ENCODE measurements at places on chromosomes 16 and 17.

- DNase-seq, result no peak
Measured at GRCh38 chr17:66403846-66404556, 101.6 kb downstream of the PRKCA start.

DNA sequence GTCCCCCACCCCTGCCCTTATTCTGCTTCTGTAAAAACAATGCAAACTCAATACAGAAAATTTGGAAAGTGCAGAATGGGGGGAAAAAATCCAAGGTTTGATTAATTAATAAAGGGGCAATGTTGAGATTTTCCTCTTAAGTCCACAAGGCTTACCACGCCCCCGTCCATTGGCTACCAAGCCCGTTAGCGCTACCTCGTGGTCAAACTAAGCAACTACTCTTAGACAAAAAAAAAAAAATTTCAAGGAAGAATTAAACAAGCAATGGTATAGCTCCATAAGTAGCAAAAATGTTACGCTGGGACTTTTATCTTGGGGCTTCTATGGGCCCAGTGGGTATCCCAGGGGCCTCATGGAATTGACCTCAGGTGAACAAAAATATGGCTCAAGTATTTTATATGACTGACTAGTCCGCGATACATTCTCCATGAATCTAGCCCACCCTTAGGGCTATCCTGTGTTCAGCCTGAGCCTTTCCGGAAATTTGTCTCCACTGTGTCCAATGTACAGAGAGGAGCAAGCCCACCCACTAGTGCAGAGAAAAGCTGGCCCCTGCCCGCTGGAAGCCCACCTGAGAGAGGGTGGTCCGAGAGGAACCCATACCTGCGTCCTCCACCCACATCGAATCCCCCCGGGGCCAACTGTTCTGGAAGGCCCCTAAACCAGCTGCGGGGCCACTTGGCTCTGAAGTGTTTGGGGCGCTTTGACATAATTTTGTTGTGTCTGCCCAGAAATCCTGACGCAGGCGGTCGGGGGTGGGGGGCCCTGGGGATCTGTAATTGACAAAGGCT is 19.1 kb upstream of the TEX2 start:
- DNase-seq, result peak; percentile 66

DNA sequence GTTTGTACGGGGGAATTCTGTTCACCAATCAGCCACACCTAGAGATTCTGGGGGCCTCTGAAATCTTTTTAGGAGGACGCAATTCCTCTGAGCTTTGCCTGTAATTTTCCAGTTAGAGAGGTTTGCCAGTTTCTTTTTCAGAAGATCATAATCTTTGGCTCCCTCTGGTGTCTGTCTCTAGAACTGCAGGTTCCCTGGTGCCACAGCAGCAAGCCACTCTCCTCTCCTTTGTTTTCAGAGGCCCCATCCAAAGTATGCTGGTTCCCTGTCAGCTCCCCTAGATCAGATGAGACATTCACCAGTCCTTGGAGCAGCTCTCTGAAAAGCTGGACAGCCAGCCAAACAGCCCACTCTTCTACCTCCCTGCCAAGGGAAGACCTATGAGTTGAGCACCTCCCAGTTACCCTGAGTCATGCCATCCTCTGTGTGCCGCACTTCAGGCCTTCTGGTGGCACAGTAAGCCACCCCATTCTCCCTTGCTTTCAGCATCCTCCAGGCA is 36.1 kb downstream of the RNF112 start:
- DNase-seq, result peak; percentile 62

- no peak for DNase-seq
Measured at GRCh38 chr17:14042411-14042810, 26.9 kb upstream of the COX10 start.

- peak; percentile 53 for DNase-seq
Measured at GRCh38 chr17:50681263-50682200, 26.2 kb downstream of the ANKRD40 start.

- no peak for DNase-seq
Measured at GRCh38 chr16:4649744-4650442, 25.3 kb downstream of the MGRN1 start.

GRCh38 chr17:77892469-77893143 is 65.9 kb upstream of the TNRC6C start:
- no peak for DNase-seq

DNA sequence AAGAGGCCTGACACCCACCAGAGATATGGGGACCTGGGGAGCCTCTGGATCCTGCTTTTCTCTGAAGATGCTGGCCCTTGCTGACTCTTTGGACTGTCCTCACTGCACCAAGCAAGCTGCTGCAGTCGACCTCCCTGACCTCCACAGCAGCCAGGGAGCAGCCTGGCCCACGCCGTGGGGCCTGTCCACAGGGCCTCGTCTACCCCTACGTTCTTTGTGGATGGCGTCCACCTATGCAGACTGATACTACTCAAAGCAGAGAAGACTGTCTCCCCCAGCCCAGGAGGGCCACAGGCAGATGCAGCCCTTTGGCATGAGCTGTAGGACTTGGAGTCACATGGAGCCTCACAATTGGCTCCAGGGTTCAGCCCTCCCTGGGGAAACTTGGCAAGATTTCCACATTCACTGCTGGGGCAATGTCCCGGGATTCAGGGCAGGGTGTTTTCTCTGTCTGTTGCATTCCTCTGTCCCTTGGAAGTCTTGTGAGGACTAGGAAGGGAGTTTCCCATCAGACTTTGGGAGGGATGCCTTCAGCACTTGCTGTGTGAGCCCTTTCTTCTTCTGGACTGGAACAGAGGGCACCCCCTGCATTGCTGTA is 152.2 kb downstream of the NTN1 start:
- no peak for DNase-seq

GRCh38 chr16:49337814-49338350 is 35.7 kb upstream of the C16orf78 start:
- DNase-seq, result no peak

DNA sequence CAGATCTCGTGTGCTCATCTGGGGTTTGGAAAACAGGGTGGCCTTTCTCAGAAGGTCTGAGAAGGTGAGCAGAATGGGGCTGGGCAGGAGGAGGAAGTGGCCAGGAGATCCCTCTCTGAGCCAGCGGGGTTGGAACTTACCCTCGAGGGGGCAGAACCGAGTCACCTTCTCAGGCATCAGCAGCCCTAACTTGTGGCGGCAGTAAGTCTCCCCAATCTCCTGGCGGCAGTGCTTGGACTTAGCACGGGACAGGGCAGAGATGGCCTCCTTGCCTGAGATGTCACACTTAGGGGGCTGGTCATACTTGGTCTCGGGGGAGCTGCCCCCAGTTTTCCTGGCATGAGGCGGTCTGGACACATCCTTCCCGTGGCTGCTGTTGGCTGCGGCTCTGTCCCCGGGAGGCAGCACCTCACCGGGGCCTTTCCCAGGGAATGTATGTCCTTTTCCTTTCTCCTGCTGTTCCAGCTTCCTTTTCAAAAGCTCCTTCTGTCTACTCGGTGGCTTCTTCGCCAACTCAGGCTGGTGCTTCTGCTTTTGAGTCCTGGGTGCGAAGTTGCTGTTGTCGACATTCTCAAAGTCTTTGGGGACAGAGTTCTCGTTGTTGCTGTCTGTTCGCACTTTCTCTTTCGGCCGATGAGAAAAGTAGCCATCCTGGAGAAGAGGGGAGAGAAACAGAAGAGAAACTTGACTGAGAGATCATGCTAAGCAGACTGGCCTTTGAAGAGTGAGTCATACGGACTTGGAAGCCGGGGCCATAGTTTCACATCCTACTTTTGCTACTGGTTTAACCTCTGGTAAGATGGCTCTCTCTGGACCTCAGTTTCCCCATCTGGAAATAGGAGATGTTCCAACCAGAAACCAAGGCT is 211.7 kb downstream of the XYLT1 start:
- peak; percentile 63 for DNase-seq

DNA sequence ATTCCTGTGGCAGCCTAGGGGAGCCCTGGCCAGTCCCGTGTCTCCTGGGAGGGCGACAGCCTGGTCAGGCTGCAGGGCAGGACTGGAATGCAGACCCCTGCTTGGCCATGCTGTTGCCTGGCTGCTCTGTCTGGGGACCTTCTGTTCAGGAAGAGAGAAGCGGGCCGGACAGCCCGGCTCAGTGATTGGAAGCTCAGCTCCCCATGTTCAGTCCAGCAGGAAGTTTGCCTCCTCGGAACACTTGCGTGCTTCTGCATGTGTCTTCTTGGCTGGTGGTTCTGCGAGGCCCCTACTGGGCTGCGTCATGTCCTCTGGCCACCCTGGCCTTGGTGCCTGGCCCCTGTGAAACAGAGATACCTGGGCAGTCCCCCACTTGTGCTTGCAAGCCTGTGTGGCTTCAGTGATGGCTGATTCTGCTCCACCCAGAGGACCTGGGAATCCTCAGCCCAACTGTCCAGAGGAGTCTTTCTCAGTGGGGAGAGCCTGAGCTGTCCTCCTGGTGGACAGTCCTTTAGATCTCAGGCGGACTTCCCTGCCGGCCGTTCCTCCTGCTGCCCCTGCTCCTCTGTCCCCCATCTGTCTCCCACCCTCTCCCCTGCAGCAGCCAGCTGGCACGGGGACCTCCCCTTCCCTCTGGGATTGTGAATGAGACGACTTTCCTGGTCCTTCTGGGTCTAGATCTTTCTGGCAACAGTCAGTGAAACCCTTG is 279.5 kb downstream of the SEC14L1 start:
- DNase-seq, result no peak

DNA sequence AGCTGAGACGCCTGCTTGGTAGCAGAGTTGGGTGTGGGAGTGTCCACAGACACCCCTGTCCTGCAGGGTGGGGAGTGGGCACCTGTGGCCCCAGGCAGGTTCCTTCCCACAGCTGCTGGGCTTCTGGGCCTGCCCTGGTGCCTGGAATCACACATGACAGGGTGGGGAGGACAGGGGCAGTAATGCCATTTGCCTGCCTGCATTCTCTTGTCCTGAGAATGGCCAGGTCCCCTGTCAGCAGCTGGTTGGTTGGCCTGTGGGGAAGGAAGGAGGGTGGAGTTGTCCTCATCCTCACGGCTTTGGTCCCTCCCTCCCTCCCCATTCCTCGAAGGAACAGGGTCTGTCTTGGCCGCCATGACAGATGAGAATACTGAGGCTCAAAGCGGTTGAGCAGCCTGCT is 5.2 kb downstream of the PRSS53 start:
- no peak for DNase-seq

- DNase-seq, result no peak
Measured at GRCh38 chr17:563616-564015, 151.0 kb downstream of the VPS53 start.

DNA sequence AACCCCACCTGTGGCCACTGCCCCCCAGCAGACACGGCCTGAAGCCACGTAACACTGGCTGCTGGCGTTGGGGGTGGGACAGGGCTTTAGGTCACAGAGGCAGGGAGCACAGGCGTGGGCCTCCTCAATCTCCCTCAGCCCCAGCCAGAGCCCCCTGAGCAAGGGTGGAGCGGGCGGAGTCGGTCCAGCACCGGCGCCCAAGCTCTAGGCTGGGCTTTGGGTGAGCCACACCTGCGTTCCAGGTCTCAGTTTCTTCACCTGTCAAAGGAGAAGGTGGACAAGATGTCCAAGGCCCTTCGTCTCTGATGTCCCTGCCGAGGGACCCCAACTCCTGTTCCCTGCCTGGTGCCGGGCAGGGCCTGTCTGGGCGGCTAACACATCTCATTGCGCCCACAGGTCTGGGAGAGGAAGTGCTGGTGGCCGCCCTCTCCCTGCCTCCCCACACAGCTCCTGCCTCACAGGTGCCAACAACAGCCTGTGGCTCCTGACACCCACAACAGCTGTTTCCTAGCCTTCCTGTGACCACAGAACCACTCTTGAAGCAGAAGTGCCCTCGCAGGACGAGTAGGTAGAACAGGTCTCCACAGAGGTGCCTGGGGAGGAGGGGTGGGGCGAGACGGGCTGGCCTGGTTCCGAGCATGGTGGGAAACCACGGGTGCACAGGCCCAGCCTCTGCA is 12.0 kb downstream of the FAM83G start:
- peak; percentile 80 for DNase-seq

DNA sequence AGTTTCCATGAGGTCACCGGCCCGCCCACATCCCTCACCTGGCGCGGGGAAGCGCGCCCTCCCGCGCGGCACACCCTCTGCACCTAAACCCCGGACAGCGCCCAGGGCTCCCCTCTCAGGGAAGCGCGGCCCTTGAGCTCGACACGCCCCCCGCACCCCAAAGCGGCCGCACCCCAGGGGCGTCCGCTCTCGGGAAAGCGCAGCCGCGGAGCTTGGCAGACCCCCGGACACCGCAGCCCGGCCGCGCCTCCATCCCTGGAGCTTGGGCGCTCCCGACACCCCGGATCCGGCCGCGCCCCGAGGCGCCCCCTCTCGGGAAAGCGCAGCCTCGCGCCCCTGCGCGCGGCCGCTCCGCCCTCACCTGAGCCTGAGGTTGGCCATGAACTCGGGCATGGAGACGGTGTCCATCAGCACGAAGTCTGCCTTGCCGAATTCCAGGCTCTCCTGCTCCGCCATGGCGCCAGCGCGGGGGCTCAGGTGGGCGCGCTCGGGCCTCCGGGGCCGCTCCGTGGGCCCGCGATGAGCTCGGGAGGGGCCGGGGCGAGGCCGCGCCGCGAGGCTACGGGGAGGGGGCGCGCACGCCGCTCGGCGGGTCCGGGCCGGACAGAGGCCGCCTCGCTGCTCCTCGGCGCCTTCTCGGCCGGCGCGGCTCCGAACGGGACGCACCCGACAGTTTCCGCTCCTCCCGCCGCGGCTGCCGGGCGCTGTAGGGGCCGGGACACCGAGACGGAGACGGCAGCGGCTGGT is at the start of gene MYO1D:
TSS of gene MYO1D (minus strand) at position 708 of the 747 bp plus-strand sequence. CDS start at position 456, 252 bp downstream.
- DNase-seq, result peak; percentile 86

DNA sequence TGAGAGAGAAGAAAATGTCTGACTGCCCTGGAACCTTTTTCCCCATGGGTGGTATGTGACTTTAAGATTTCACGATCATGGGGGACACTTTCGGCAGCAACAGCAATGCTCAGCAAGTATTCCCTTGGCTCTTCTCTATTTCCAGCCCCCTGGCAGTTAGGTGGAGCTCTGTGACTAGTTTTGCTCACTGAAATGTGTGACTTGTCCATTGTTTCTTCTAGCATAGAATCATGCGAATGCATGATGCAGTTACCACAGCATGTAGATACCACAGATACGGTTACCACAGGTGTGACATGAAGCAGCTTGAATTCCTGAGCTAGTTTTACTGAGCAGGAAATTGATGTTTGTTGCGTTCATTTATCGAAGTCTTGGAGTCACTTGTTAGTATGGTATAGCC is 1034.5 kb upstream of the EEF2KMT start:
- DNase-seq, result no peak

DNA sequence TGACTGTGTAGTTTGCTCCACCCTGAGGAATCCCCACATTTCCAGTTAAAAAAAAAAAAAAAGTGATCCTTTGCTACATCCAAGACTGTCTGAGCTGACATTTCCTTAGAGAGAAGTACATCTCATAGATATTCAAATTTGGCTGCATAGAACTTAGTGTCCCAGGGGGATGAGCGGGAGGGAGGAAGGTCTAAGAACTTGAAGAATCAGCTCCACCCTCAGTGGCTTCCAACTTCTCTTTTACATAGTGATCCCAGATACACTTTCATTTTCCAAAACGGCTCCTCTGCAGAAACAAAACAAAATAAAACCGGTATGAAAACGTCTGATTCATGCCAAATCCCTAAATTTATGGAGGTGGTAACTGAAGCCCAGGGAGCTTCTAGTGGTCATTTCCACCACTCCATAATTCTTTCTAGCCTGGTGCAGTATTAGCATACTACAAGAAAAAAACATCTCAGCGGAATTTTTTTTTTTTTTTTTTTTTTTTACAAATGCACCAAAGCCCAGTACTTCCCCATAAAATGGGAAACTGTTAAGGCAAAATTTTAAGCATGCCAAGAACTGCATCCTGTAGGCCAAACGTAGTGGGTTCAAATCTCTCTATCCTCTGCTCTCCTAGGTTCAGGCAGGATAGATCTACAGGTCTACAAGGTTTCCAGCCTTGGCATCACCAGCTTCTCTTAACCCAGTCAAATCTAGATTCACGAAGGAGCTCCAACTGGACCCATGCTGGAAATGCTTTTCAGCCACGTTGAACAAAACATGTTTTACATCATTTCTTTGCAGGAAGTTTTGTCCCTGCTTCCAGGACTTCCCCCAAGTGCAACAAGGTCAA is 29.3 kb downstream of the MAF start:
- DNase-seq, result no peak

Measured in RPMI8226 (cell line).